ENCODE measurements at places on chromosomes 1 and 21.

DNA sequence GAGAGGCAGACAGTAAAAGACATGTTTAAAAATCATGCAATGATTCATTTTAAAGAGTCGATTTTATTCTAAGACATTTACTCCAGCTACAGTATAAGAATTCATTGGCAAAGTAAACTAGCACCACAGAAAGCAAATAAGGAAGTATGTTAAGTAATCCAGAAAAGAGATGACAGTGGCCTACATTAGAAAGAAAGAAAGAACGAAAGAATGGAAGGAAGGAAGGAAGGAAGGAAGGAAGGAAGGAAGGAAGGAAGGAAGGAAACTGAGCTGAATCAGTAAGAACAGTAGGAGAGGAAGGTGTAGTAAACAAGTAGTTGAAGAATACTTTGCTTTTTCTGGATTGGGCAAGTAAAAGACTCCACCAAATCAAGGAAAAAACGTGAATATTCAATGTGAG lies 62.2 kb downstream of the ZZZ3 start:
- no peak for DNase-seq

DNA sequence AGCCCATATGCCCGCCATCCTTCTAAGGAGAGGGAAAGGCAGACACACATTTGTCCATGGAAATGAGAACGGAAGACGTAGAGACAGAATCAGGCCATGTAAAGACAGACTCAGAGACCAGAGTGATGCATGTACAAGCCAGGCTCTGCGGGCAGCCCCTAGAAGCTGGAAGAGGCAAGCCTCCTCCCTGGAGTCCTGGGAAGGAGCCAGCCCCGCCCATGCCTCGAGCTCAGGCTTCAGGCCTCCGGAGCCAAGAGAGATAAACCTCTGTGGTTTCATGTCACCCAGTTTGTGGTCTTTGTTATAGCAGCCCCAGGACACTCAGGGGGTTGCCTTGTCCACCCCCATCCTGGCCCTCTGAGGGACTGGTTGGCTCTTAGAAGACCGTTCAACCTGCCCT lies 11.6 kb downstream of the PDE9A start:
- DNase-seq, result no peak

- DNase-seq, result no peak
Observed at GRCh38 chr1:1670866-1671265, 12.1 kb upstream of the CDK11B start.

DNA sequence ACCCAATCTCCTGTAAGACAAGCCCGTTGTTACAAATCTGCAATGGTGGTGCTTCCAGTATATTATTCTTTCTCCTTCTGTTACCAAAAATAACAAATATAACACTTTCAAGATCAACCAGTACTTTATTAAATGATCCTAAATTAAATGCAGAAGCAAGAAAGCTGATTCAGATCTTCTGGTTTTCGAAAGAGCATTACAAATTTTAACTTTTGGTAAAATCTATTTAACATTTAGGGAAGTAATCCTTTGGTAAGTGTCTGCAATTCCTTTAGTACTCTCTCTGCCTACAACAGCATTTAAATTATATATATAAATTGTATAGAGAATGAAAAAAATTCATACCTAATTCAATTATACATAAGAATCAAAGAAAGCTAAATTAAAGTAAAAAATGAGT lies 198.6 kb upstream of the HMCN1 start:
- no peak for DNase-seq

DNA sequence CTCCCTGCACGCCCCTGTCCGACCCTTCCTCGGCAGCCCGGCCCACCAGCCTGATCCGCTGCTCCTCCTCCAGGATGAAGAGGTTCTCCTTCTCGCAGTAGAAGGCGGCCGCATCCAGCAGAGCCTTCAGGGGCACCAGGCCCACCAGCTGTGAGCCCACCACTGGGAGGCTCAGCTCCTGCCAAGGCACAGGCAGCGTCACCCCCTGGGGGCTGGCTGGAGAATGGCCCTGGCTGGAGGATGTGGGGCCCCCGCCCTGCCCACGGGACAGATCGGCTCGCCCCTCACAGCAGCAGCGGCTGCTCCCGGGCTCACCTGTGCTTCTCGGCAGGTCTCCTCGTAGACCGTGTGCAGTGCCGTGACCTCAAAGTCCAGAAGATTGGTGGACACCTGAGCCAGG lies 5.3 kb downstream of the FTCD start:
- DNase-seq, result no peak

- no peak for DNase-seq
Observed at GRCh38 chr1:53348486-53349368, 20.9 kb upstream of the LRP8 start.

GRCh38 chr1:116179419-116179818 lies 68.2 kb downstream of the MAB21L3 start:
- DNase-seq, result no peak

DNA sequence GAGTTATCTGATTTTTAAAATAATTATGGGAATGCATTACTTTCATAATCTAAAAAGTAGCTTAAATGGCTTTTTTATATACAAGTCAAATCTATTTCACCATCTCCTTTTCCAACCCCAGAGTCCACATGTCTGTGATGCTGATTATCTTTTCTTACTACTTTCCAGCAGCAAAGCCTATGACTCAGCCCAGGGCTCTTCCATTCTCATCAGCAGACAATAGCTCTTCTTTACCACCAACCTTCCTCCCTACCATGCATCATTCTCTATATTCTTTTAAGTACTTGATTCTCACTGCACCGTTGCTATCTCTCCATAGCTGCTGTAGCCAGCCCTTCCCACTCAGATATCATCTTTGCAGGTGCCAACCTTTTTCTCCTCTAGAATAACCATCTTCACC lies 61.3 kb downstream of the OVGP1 start:
- no peak for DNase-seq

DNA sequence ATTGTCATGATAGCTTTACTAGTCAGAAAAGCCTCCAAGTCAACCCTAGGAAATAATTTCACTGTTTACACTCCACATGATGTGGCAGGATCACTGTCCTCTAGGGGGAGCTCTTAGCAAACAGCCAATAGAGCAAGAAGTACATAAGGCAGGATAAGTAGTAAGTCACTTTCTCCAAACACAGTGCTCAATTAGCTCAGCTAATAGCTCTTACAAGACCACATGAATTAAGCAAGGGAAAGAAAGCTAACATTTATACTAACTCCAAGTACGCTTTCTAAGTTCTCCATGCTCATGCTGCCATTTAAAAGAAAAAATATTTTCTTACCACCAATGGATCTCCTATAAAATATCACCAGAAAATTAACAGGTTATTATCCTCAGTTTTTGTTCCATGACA lies 66.9 kb upstream of the LRIF1 start:
- DNase-seq, result no peak

- no peak for DNase-seq
Observed at GRCh38 chr21:27519361-27519760, 552.5 kb upstream of the ADAMTS5 start.

DNA sequence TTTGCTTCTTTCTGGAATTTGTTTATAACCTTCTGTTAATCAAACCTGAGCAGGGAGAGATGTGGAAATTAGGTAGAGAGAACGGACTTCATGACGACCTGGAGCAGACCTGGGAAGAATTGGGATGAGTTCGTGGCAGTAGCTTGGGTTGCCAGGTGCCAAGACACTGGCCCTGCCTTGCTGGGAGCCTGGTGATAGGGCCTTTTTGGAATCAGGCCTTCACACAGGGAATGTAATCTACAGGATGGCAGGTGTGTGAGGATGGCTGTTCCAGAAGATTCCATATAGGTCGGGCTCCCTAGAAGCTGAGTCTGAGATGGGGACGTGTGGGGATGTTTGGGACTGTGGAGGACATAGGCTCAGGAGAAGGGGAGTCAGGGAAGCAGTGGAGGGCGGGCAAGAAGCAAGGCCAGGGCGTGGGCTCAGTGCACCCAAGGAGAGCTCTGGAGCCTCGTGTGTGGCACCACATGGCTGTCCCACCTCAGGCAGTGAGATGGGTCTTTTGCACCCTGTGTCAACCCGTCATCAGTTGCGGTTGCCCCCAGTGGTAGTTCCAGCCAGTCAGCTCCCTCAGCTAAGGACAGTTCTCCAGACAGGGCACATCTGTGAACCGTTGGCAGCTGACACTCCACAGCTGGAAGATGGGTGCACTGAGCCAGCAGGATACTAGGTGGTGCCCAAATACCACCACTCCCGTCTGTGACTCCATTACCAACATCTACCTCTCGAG lies 395.9 kb downstream of the MATN1 start:
- no peak for DNase-seq

DNA sequence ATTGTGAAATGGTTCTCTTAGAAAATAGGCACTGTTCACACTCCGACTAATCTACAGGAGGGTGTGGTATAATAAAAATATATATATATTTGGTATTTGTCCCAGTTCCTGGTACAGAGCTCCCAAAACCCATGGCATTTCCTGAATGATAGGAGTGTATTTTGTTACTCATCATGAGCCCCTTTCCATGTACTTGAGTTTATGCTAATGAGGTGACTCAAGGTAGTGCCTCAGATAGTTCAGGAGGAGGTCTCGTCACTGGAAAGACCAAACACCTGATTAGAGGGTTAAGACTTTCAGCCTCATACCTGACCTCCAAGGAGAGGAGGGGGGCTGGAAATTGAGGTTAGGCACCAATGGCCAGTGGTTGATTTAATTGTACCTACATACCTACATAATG lies 57.9 kb downstream of the TTC3 start:
- DNase-seq, result no peak

GRCh38 chr1:14606632-14607031 lies 8.1 kb downstream of the KAZN start:
- DNase-seq, result no peak

GRCh38 chr1:155128755-155129473 lies 1.2 kb downstream of the EFNA1 start:
- DNase-seq, result no peak

- DNase-seq, result no peak
Observed at GRCh38 chr1:112923959-112924349, 32.0 kb downstream of the SLC16A1 start.

- peak; percentile 24 for DNase-seq
Observed at GRCh38 chr1:231806623-231807495, 180.3 kb downstream of the DISC1 start.

DNA sequence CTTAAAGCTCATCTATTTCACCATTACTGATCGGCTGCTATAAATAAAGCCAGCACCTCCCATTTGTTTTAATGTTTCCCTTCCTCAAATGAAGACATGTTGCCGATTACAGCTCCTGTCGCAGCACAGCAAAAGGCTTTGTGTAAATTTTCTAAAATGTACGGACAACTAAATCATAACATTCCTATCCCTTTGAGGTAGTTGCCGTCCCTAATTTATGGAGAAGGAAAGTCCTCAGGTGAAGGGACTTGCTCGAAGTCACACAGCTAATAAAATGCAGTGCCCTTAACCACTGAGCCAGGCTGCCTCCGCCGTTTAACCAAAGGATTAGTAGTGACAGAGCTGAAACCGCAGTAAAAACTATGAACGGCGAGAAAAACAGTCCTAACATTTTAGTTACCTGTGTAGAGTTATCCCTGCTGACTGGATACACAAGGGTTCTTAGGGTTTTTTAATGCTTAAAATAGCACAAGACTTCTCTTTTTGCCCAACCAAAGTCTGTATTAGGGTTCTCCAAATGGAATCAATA lies 871 bp downstream of the PINK1 start:
- DNase-seq, result no peak

DNA sequence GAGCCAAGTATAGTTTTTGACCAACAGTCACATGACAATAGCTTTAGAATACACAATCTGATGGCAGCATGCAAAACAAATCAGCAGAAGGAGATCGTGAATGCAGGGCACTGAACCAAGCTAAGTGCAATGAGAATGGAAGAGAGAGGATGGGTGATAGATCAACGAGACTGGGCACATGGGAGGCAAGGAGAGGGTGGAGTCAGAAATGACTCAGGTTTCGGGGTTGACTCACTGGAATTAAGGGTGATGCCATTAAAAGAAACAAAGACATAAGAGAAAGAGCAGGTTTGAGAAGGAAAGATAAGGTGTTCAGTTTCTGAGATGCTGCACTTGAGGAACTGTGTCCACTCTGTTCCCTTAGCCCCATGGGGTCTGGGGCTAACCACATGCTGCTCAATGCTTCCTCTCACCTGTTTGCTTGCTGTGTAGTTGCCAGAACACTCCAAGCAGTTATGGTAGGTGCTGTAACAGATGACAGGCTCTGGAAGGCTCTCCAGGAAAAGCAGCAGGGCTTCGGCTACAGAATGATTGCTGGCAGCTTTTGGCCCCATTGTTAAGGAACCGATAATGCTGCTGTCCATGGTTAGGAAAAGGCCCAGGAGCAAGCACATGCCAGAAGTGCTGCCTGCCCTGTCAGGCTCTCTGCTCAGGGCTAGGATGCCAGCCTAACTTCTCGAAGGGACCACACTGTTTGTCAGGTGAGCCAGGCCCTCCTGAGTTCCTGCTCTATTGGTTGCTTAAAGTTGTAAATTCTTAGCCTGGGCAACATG lies 6.1 kb upstream of the MTF1 start:
- DNase-seq, result peak; percentile 42

DNA sequence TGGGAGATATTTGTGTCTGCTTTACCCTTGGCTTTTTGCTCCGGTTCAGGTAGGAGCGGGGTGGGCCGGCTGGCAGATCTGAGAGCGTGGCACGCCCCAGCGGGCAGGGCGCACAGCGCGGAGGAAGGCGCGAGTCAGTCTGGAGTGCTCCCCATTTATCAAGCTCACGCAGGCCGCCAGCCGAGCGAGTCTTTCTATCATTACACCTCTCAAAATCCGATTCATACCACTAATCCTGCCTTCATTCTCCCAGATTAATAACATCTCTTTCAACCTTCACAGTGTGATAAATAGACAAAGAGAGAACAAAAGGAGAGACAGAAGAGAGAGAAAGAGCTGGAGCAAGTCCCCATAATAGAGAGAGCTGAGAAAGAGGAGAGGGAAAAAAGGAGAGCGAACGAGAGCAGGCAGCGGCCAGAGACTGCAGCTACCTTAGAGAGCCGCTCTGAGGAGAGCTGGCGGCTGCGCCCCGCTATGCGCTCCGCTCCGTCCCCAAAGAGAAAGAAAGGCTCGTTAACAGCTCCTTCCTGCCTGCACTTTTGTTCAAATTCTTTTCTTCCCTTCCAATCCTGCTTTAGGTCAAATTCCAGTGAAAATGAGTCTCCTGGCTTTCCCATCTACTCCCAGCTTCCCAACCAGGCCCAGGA lies 48.0 kb downstream of the DMAP1 start:
- DNase-seq, result no peak

DNA sequence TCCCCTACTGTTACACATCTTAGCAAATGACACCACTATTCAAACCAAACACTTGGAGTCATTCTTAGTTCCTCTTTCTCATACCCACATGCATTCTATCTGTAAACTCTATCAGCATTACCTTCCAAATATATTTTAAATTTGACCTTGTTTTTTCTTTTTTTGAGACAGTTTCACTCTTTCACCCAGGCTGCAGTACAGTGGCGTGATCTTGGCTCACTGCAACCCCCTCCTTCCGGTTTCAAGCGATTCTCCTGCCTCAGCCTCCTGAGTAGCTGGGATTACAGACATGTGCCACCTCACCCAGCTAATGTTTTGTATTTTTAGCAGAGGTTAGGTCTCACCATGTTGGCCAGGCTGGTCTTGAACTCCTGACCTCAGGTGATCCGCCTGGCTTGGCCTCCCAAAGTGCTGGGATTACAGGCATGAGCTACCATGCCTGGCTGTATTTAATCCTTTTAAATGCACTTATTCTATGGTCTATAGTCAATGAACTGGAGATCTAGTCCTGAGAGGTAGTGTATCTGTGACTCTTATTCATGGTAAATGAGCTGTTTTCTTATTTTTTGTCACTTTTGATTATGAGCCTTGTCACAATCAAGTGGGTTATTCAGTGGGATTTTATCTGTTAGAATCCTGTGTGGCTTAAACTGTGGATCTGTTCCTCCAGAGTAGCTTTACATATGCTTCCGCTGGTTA lies 73.1 kb downstream of the GATAD2B start:
- no peak for DNase-seq

GRCh38 chr1:213829780-213830179 lies 158.0 kb upstream of the PROX1 start:
- no peak for DNase-seq

GRCh38 chr1:174209347-174210187 lies 50.2 kb downstream of the RABGAP1L start:
- DNase-seq, result no peak

All from stimulated activated CD8-positive, alpha-beta memory T cell treated with anti-CD3 and anti-CD28 coated beads, Interleukin-15, amount 100 ng/mL, for 48 hours (primary cell).